Endothelial cell of umbilical vein (primary cell): ENCODE measurements at places on chromosomes 2 and 18. TPM values are rescaled to one million over a fixed set of nuclear protein-coding genes. Genes with fewer than 3 reads are reported as not detected.

The ANKRD44 gene
- 6.1 and 8.1 TPM in 2 replicates for total RNA-seq

The TSPYL6 gene
- not detected in 2 replicates for total RNA-seq

The CFAP65 gene
- not detected in 2 replicates for total RNA-seq

The GULP1 gene
- total RNA-seq: 43.0 and 53.8 TPM in 2 replicates

The ARHGEF4 gene
- total RNA-seq: not detected in 2 replicates

The TCF23 gene
- total RNA-seq: not detected in 2 replicates

The IRS1 gene
- 0.05 and 0.11 TPM in 2 replicates for total RNA-seq

The CRYGD gene
- not detected in 2 replicates for total RNA-seq
